Erythroblast (primary cell): ENCODE measurements at places on chromosomes 13 and 19.

- peak; percentile 51 for DNase-seq
Observed at GRCh38 chr19:21482863-21483276, 22.5 kb upstream of the ZNF429 start.

DNA sequence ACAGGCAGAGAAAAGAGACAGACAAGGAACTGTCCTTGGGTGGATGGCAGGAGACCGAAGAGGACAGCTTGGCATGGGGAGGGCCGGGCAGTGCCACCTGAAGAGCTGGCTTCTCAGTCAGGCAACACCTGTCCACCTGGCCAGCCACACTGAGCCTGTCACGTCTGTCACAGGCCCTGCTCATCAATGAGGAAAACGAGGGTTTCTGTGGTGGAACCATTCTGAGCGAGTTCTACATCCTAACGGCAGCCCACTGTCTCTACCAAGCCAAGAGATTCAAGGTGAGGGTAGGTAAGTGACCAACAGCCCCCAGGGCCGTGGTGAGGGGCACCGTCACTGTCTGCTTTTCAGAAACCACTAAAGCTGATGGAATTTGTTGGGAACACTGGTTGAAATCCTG, 11.2 kb upstream of the PROZ start:
- no peak for DNase-seq

GRCh38 chr13:74084375-74084935, 49.7 kb downstream of the KLF12 start:
- DNase-seq = no peak

DNA sequence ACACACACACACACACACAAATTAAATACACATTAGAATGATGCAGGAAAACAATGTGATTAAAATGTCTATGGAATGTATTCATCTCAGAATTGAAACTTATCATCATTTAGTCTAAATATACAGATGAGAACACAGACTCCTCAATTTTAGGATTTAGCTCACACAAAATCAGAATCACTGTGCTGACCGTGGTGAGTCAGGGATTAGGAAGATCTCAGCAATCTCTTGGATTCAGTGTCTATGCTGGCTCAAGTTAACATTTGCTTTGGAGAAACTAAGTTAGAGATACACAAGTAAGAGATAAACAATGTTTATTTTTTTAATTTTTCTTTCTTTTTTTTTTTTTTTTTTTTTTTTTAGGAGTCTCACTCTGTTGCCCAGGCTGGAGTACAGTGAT, 323.6 kb downstream of the KLF12 start:
- DNase-seq = no peak

DNA sequence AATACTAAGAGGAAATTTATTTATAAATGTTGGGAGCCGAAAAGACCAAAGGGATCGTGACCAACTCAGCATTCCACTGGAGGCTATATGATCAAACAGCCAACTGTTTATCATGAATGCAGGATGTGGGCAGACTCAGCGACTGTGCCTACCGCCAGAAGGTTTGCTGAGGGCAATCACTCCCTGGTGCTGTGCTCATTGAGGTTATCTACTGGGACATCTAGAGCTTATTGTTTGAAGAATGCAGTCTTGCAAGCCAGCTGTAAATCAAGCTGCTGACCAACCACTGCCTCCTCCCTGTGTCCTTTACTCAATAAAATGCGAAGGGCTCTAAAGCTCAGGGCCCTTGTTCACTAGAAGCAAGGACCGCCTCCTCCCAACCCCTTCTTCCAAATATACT, 8.5 kb upstream of the XPO4 start:
- no peak for DNase-seq

- no peak for DNase-seq
Observed at GRCh38 chr19:37867831-37868230, 38.6 kb downstream of the WDR87 start.

DNA sequence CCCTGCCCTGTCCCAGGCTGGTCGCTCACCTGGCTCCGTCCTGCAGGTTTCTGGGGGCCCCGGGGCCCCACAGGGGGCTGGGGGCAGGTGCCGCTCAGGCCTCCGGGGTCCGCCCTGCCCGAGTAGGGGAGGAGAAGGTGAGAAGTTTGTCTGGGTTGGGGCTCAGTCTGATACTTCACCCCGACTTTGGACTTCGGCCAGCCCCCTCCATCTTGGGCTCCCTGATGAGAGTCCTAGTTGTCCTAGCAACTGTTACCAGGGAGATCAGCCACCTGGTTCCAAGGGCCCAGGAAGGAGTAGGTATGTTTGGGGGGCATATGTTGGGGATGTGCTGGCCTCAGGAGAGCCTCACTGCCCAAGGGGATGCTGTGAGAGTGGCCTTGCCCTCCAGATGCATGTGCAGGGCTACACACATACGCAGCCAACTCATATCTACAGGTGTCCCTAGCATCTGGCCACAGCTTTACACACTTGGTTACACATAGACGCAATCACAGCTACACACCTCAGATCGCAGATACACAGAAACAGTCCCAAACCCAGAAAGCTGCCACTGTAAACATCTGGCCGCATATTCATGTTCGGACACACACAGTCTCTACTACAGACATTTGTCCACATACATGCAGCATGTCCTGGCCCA, 3.4 kb downstream of the NUMBL start:
- DNase-seq = peak; percentile 56

- no peak for DNase-seq
Observed at GRCh38 chr13:113859311-113860050, 4.4 kb downstream of the GAS6 start.

DNA sequence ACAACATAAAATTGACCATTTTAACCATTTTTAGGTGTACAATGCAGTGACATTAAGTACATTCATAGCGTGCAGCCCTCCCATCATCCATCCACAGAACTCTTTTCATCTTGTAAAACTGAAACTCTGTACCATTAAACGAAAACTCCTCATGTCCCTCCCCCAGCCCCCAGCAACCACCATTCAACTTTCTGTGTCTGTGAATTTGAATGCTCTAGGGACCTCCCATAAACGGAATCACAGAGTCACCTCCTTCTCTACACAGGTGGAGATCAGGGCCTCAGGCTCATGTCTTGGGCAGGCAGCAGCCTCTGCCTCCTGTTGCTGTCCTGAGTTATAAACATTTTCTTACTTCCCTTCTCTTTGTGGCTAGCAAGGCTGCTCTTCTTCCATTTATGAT, 7.3 kb upstream of the CCNE1 start:
- no peak for DNase-seq

- no peak for DNase-seq
Observed at GRCh38 chr13:29936051-29936813, 85.8 kb upstream of the UBL3 start.

DNA sequence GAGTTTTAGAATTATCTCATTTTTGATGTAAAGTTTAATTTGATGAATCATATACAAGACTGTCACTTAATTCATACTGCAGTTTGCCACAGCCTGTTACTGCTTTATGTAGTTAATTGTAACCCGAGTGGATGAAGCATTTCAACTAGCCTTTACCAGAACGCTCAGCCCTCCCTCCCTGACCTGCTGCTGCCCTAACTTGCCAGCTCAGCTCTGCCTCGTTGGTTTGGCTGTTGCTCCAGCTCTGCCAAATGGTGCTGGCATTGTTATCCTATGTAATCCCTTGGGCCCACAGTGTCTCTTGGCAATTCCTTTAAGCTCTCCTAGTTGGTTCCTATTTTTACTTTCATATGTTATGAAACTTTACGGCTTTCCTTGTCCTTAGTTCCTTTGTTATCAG, 113.3 kb downstream of the LMO7 start:
- DNase-seq = no peak

GRCh38 chr13:42239644-42240043, 32.3 kb upstream of the AKAP11 start:
- DNase-seq = no peak

GRCh38 chr19:46270521-46271256, 26.2 kb upstream of the HIF3A start:
- no peak for DNase-seq

- DNase-seq = peak; percentile 81
Observed at GRCh38 chr19:872266-872951, 12.9 kb downstream of the CFD start.

DNA sequence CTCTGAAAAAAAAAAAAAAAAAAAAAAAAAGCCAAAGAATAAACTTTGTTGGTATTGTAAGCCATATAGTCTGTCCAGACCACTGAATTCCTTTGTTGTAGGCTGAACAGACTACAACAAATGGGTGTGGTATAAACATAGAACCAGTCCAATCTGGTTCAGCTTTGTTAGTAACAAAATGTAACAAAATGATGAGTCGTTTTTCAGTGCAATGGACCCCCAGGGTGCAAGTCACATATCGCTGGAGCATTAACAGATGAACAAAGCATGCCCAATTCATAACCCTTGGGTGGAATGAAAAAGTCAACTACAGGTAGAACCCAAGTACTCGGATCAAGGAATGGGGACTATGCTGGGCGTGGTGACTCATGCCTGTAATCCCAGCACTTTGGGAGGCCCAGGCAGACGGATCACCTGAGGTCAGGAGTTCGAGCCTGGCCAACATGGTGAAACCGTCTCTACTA, 13.6 kb upstream of the FCHO1 start:
- DNase-seq = no peak

DNA sequence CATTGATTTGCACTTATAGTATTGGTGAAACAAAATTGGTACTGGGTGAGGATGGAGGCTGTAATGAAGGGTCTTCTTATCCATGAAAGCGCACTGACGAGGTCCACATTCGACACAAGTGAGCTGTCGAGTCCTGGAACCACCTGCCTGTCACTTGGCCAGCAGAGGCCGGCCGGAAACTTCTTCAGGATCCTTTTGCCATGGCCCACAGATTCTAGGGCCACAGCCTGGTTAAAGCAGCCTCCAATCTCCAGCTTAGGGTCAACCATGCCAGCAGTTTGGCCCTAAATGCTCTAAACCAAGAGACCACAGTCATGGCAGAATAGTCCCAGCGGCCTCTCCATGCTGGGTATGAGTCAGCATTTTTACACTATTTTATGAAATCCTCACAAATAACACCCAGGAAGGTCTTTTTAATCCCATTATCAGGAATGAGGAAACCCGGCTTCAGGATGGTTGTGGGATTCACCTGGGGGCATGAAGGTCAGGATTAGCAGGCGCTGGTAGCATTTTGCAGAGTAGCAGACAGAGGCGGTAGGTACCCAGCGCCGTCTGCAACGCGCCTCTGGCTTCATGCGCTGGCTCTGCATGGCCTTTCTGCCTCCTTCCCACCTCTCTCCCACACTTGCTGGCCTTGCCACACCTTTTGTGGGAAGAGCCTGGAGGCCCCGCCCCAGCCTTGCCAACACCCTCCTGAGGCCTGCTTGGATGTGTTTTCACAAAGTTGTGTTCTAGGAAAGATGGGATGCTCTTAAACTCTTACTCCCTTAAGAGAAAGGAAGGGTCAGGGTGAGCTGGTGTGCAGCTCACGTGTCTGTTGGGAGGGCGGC, 15.2 kb downstream of the GAS6 start:
- DNase-seq = no peak

DNA sequence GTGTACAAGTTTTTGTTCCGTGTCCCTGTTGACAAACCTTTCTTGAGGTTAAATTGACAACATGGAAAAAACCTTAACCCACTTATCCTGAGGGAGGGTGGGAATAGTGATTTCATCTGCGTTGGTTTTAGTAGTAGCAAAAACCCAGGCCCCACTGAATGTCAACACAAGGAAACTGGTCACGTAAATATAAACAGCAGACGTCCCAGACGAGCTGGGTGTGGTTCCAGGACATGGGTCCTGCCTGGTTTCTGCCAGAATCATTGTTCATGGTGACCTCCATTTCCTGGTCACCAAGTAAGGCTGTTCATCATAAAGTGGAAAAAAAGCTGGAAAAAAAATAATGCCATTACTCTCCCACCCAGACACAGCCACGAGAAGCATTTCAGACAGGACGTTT, 16.9 kb upstream of the F2RL3 start:
- DNase-seq = no peak

DNA sequence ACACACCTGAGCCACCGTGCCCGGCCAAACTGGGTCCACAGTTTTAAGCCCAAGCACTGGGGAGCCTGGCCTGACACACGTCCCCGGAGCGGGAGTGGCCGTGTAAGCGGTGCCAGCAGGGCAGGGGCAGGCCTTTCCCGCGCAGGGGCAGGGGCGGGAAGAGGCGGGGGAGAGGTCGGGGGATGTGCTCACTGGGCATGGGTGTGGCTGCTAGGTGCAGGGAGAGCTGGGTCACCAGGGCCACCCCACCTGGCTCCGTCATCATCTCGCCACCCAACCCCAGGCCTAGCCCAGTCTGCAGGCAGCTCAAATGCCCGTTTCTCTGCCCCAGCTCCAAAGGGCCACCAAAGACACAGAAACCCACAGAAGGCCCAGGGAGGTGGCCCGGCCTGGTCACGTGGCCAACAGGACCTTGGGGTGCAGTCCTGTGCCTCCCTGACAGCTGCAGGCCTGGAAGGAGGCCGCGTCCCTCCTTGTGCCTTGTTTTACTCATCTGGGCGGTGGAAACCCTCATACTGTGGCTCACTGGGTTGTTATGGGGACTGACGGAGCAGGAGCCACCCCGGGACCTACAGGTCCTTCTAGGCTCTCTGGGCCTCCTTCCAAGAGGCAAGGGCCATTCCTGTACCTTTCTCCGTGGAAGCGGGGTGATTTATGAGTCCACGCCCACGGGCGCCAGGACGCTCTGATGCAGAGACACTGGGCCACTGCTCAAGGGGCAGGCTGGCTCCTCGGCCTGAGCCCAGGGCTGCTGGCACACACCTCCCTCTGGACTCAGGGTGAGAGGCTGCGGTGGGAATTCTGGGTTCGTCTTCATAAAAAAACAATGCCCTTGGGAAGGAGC, 27.7 kb downstream of the MAP2K2 start:
- DNase-seq = no peak

GRCh38 chr13:29006359-29006850, 186.3 kb downstream of the MTUS2 start:
- no peak for DNase-seq

GRCh38 chr19:48368936-48369335, 4.8 kb downstream of the SYNGR4 start:
- no peak for DNase-seq

DNA sequence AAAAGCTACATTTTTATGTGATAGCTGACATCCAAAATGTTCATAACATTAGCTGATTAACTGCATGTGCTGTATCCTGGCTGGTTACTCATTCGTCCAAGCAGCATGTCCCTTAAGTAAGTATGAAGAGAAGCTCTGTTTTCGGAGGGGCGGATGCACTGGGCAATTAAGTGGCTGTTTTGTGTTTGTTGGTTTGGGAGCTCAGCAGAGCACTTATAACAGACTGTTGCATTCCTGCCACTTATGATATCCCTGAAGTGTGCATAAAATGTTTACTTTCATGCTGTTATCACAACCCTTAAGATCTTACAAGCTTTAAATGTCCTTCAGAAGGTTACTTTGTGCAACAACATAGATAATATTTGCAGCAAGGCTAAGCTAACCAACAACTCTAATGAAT, 264.1 kb downstream of the NALCN start:
- DNase-seq = no peak

DNA sequence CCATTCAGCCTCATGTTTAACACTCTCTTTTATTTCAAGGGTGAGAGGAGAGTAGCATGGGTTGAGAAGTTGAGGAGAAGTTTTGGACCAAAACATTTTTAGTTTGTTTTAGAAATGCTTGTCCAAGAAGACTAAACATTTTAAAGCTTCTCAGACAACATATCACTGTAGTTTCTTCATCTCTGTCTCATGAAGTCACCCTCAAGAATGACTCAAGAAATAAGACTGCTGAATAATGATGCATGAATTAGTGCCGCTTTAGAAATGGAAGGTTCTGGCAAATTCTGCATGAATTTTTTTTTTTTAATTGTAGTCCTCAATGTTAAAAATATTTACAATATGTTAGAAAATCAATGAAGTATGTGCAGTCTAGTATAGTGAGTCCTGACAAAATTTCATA, 422.7 kb upstream of the ARGLU1 start:
- DNase-seq = no peak

GRCh38 chr13:48317511-48318376, 14.2 kb downstream of the RB1 start:
- DNase-seq = no peak

- DNase-seq = no peak
Observed at GRCh38 chr19:38713227-38713649, 31.0 kb downstream of the CAPN12 start.
